Left forelimb (tissue), 1 donor: ENCODE measurements at places on chromosomes 7 and 10.

DNA sequence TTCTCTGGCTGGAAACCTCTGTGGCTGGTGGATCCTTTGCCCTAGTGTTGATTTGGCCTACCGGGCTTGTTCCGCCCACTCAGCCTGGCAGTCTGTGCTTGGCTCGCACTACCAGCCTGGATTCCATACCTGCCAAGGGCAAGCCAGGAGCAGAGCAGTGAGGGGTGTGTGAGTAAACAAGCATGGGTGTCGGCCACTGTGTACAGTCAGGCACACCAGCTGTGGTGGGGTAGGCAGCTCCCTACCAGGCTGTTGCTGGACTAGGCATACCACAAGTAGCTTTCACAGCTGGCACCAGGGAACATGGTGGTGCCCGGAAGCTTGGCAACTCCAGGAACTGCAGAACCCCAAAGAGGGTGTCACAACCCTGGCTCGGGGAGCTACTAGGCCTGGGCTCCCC, 942.9 kb upstream of the LRRN3 start:
- DNase-seq = no peak

DNA sequence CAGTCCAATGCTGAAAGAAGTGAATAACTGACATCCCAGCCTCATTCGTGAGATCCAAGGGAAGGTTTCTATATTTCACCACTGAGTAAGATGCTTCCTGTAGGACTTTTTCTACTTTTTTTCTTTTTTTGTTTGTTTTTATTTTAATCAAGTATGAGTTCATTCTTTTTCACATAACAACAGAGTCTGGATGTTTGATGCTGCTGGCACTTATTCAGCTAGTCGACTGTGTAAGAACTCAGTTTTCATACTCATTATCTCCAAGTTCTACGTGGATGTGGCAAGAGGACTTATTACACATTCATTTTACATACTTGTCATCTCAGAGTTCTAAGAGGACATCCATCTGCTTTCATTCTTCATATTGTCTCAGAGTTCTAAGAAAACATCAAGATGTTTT, 86.9 kb downstream of the CPXM2 start:
- DNase-seq = no peak

DNA sequence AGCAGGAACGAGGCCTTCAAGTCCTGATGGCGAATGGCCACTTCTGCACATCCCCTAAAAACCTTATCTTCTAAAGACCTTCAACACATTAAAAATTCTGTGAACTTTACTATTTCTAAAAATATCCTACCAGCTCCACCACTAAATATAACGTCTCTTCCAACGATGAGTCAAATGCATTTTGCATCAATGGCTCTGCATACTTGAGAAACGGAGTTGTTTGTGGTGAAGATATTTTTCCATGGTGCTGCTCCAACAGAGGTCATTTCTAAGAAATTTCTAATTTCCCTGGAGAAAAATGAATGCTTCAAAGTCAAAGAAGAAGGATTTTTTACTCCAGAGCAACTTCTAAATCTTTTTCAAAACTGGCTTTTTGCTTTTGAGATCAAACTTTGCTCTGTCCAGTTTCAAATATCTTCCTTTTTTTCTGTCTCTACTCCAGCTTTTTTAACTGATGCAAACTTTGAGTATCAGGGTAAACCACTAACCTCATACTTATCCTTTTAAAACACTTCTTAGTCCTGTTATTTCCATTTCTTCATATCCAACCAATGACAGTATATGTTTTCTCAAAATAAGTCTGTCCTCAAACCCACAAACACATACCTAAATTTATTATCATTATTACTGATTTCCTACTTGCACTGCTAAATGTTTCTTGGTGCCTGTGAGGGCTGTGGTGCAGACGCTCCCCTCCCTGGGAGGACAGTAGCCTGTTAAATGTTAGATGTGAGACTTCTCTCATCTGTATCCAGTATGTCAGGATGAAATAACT, 258.1 kb downstream of the KLF6 start:
- no peak for DNase-seq

DNA sequence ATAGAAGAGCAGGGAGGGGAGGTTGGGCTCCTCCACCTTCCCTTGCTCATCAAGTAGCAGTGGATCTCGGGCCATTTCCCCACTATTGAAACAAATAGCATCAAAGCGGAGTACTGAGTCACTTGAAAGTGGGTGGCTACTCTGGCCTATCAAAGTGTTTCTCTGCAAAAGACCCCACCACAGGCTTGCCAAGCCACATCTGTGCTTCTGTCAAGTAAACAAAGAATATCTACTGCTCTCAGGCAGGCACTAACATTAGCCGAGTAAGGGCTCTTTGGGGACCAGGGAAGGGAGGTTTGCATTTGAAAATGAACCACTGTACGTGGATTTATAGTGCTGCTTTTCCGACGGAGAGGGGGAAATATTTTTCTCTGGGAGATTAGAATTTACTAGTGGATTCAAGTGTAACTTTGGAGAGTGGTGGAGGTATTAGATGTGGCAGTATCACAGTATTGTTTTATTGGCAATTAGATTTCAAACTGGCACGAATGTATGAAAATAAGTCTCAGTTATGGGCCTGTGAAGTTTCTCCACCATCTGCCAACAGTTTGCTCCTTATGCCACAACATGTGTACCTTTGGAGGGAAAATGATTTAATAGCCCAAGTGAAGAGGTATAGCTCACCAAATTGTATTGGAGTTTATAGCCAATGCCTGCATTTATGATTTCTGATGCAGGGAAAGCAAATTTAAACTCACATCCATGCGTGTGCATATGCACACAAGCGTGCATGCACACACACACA, 97.5 kb downstream of the RPS24 start:
- DNase-seq = no peak

- no peak for DNase-seq
These were observed 23.7 kb upstream of the TRPV6 start for GRCh38 chr7:142908921-142909890.

DNA sequence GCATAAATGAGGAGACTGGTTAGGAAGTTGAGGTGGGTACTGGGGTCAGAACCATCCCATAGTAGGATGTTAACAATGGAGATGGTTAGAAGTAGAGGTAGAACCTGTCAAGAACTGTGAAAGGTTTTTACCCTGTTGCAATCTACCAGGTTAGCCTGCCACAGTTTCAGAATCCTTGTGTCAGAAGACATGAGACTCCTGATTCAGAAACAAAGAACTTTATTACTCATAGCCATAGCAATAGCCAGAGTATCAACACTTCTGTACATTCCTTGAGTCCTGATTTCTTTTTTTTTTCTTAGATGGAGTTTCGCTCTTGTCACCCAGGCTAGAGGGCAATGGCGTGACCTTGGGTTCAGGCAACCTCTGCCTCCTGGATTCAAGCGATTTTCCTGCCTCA, 200.9 kb downstream of the GRM3 start:
- no peak for DNase-seq

DNA sequence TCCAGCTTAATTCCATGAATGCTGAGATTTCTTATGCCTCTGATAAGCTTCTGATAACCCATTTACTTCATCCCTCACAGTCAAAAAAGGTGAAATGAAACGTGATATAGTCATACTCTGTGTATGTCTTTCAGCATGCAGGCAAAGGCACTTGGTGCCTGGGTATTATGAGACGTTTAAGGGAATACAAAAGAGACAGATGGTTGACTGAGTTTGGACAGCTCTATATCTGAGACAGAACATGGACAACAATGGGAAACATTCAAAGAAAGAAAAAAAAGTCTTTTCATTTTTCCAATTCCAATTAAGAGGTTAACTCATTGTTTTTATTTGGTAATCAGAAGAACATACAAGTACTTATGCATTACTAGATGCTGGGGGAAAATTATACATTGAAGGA, 96.2 kb downstream of the PPP1R17 start:
- no peak for DNase-seq

DNA sequence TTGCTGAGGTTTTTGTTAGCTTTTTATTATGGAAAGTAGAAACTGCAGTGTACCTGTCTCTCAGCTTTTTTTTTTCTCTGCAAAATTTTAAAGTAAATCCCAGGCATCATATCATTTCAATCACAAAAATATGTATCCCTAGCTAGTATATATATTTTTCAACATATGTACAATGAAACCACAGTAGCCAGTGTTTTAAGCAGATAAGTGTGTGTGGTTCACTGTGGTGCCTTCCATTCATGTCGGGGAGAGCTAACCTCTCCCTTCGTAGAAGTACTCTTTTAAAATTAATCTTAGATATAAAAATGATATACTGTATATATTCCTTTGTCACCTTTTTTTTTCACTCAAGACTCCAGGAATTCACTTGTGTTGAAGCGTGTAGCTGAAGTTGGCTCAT, 22.7 kb downstream of the CUL1 start:
- DNase-seq = no peak

- no peak for DNase-seq
These were observed 36.0 kb upstream of the SVIL start for GRCh38 chr10:29670761-29671160.

DNA sequence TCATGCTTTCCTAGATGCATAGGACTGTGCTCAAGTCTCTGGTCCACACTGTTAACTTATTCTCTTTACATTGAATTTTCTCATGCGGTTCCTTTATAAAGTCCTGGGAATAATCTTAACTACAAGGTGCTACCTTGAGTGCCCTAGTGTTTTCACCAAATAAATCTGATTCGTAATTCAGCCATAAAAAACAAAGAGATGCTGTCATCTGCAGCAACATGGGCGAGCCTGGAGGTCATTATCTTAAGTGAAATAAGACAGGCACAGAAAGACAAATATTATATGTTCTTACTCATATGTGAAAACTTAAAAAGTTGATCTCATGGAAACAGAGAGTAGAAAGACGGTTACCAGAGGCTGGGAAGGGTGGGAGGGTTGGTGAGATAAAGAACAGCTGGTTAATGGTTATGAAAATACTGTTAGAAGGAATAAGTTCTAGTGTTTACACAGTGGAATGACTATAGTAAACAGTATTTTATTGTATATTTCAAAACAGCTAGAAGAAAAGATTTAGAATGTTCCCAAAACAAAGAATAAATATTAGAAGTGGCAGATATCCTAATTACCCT, 38.3 kb downstream of the NT5C3A start:
- no peak for DNase-seq

GRCh38 chr10:70772627-70773026, 12.6 kb downstream of the TBATA start:
- DNase-seq = no peak

DNA sequence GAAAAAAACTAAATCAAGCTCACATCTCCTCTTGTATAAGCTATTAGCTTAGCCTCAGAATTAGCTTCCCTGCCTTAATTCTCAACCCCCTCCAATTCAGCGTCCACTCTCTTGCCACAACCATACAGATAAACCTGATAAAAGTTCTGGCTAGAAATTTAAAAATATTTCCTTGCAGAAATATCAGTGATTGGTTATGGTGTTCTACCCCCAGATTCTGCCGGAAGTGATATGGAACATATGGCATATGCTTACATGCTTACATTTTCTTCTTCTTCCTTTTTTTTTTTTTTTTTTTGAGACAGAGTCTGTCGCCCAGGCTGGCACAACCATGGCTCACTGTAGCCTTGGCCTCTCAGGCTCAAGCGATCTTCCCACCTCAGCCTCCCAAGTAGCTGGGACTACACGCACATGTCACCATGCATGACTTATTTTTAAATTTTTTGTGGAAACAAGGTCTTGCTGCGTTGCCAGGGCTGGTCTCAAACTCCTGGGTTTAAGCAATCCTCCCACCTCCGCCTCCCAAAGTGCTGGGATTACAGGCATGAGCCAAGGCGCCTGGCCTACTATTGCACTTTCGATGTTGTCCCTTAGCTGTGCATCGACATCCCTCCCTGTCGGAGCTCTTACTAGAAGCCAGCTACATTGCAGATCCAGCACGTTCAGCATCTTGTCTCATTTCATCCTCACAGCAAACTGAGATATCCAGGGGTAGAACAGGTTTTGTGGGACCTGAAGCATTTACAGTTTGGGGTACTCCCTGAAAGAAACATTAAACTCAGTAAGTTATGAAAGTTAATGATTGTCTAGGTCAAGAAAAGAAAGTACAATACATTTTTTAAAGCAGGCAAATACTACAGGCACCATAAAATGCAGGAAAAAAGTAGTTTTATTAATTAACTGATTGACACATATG, 205.6 kb upstream of the TCF7L2 start:
- DNase-seq = no peak

DNA sequence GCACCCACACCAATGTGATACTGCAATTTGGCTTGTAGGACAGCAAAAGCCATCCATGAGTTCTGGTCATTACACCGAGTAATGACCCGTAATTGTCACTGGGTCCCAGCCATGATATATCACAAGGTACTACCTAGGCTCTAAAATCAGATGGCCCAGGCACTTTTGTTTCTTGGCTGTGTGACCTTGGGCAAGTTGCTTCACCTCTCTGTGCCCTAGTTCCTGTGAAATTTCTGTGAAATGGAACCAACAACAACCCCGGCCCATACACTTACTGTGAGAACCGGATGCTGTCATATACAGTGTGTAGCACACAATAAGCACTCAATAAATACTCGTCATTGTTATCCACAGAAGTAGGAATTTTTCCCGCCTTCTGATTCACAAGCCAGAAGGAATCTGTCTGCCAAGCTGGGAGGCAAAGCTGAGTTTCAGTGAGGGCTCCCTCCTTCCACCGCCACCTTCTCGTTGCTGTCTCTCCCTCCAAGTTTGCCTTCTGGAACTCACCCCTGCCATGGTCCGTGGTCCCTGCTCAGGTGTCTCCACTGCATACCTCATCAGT, 6.4 kb upstream of the CYTH3 start:
- no peak for DNase-seq

DNA sequence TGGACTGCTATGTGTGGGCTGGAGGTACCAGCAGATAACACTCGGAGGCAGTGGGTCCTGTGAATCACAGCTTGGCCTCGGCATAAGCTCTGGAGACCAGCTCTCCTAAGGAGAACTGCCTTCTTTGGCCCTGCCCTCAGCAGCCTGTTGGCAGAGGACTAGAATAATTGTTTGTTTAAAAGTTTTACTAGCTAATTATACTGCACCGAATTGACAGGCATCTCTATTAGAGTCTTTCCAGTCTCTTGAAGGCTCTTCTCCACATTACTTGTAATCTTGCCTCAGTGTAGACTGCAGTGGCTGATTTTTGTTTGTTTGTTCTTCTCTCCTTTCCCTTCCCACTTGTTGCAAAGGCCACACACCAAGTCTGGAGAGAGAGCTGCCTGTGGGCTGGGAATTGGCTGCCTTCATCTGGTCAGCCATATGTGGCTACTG, 183.2 kb downstream of the AUTS2 start:
- no peak for DNase-seq
